ENCODE measurements at places on chromosomes 2 and 18. TPM values are rescaled to one million over a fixed set of nuclear protein-coding genes. Genes with fewer than 3 reads are reported as not detected.

GRCh38 chr2:54708584-54709335 lies 14.7 kb upstream of the EML6 start:
- H3K27me3 ChIP-seq, result peaks cover 12% of the 10 kb centered on the region
- peak; percentile 25 for DNase-seq
- H3K36me3 ChIP-seq, result no peaks in the 10 kb centered on the region
- H3K4me1 ChIP-seq, result peaks cover 10% of the 10 kb centered on the region
- peak overlapping the region; percentile 80 for H3K4me3 ChIP-seq

MTCL1 gene
- 0.26 TPM for polyA plus RNA-seq

LINC00305 gene
- polyA plus RNA-seq, result not detected

DNA sequence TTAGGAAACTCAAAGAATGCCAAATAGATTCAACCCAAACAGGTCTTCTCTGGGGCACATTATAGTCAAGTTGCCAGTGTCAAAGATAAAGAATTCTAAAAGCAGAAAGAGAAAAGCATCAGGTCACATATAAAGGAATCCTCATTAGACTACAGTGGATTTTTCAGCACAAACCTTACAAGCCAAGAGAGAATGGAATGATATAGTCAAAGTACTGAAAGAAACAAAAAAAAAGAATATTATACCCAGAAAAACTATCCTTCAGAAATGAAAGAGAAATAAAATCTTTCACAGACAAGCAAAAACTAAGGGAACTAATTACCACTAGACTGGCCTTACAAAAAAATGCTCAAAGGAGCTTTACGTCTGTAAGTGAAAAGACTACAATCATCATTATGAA lies 65.5 kb downstream of the TBR1 start:
- no peak for DNase-seq
- H3K36me3 ChIP-seq, result peaks cover 22% of the 10 kb centered on the region
- no peak overlapping the region for H3K27ac ChIP-seq
- no peak overlapping the region for H3K4me3 ChIP-seq

DNA sequence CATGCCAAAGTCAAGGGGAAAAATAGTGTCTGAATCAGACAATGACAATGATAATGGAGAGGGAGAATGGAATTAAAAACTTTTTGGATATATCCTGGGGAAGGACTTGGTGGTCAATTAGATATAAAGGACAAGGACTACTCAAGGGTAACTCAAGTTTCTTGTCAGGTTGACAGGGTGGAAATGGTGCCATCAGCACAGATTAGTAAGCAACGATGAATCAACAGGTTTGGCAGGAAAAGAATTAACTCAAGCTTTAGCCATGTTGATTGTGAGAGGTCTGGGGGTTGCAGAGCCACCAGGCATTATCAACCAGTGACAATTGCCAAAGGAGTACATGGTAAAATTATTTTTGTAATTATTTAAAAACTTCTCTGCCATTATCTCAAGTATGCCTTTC lies 35.8 kb upstream of the SPATS2L start:
- no peaks in the 10 kb centered on the region for H3K36me3 ChIP-seq
- H3K27ac ChIP-seq, result peak overlapping the region; percentile 73
- peaks cover 5% of the 10 kb centered on the region for H3K27me3 ChIP-seq
- no peaks in the 10 kb centered on the region for H3K4me1 ChIP-seq

- peak overlapping the region; percentile 87 for H3K4me3 ChIP-seq
- DNase-seq, result peak; percentile 17
- peak overlapping the region; percentile 76 for H3K27ac ChIP-seq
- no peaks in the 10 kb centered on the region for H3K27me3 ChIP-seq
- H3K4me1 ChIP-seq, result peaks cover 38% of the 10 kb centered on the region
Measured at GRCh38 chr18:35581898-35582641, 530 bp downstream of the GALNT1 start.

GRCh38 chr2:181877181-181877664 lies 14.3 kb upstream of the ITPRID2 start:
- no peak for DNase-seq
- H3K36me3 ChIP-seq, result no peaks in the 10 kb centered on the region
- no peak overlapping the region for H3K27ac ChIP-seq
- no peaks in the 10 kb centered on the region for H3K27me3 ChIP-seq

DNA sequence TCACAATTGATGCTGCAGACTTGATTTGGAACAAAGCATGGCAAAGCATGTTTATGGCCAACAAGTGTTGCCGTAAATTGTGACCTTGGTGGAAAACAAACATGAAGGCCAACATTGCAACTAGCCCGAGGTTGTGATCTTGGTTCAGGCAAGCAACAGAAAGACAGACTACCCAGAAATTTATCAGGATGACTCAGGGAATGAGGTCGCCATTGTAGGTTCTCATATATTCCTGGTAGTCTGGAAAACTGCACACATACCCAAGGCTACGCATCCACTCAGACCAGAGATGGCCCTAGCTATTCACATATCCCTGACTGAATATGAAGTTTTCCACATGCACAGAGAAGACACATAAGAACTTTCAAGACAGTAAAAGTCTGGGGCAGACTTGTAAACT lies 30.1 kb downstream of the CYP1B1 start:
- no peak overlapping the region for H3K27ac ChIP-seq
- peaks cover 15% of the 10 kb centered on the region for H3K36me3 ChIP-seq
- peaks cover 48% of the 10 kb centered on the region for H3K27me3 ChIP-seq
- no peak for DNase-seq
- no peak overlapping the region for H3K4me3 ChIP-seq

SPATA3 gene
- polyA plus RNA-seq, result not detected

NEU4 gene
- not detected for polyA plus RNA-seq

DNA sequence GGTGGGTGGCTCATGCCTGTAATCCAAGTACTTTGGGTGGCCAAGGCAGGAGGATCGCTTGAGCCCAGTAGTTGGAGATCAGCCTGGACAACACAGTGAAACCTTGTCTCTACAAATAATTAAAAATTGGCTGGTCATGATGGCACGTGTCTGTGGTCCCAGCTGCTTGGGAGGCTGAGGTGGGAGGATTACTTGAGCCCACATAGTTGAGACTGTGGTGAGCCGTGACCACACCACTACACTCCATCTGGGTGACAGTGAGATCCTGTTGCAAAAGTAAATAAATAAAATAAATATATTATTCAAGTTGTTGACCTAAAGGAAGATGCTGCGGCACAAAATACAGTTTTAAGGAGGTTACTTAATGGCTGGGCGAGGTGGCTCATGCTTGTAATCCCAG lies 72.7 kb downstream of the LAMA3 start:
- no peaks in the 10 kb centered on the region for H3K27me3 ChIP-seq
- H3K4me3 ChIP-seq, result peak overlapping the region; percentile 41
- H3K36me3 ChIP-seq, result no peaks in the 10 kb centered on the region
- DNase-seq, result no peak
- H3K27ac ChIP-seq, result no peak overlapping the region
- H3K4me1 ChIP-seq, result no peaks in the 10 kb centered on the region

DNA sequence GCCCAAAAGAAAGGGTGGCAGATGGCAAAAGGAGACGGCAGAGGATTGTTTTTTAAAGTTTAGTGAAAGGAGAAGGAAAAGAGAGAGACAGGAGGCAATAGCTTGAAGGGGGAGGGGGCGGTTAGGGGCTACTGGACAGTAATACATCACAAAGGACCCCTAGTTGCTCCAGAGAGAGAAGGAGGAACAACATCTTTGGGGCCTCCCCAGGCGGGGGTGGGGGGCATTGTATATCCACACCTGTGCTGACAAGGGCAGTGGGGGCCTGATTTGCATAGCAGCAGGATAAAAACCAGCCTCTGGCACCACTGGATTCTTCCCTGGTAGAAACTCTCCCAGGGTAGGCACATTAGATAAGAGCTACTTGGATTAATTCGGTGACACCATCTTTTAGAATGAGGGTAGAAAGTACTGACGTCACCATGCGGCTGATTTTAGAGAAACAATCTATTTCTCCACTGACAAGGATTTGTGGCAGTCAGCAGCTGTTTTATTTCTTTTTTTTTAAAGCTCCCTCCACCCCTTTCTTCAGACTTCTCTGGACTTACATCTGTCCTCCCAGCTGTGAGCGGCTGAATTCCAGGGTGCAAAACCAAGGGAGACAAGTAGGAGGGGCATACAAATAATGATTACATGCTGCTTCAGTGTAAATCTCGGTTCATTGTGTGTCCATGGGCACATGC lies 199.8 kb upstream of the NRP2 start:
- H3K4me3 ChIP-seq, result no peak overlapping the region
- DNase-seq, result no peak
- peaks cover 6% of the 10 kb centered on the region for H3K27me3 ChIP-seq
- no peaks in the 10 kb centered on the region for H3K36me3 ChIP-seq

ALPP gene
- polyA plus RNA-seq, result 0.69 TPM

GRCh38 chr2:241091734-241092445 lies 10.2 kb downstream of the MTERF4 start:
- peaks cover 22% of the 10 kb centered on the region for H3K4me1 ChIP-seq
- H3K27ac ChIP-seq, result peak overlapping the region; percentile 40
- no peak overlapping the region for H3K4me3 ChIP-seq
- H3K36me3 ChIP-seq, result peaks cover 12% of the 10 kb centered on the region

GRCh38 chr18:59593291-59593717 lies 103.9 kb downstream of the CCBE1 start:
- no peaks in the 10 kb centered on the region for H3K4me1 ChIP-seq
- no peak for DNase-seq
- no peaks in the 10 kb centered on the region for H3K27me3 ChIP-seq

DNA sequence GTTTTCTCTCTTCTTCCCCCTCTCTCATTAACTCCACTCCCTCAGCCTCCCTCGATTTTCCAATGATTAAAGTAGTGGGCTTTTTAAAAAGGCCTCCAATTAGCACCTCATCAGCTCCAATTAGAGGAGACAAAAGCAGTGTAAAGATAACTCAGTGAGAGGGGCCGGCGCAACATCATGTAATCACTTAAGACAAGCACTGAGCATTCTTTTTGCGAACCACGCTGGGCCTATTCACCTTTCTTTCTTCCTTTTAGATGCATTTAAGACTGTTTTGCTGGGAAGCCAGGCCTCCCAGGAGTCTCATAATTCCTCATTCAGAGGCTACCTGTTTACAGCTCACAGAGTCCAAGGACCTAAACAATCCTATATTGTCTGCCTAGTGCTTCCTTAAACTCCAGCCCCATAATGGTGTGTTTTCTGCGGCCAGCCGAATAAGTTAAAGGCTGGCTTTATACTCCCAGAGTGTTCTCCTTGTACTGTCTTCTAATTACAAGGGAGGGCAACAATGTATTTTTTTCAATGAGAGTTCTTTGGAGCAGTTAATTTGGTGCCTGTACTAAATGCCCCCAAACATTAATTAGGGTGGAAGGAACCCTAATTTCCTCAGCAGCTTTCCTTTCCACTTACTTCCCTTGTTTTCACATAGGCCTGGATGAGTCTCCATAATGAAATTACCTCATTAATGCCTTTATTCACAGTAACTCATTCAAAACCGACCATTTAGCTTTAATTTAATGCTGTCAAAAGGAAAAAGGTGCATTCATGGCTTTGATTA lies 28.0 kb upstream of the LMAN1 start:
- H3K27ac ChIP-seq, result no peak overlapping the region
- peaks cover 9% of the 10 kb centered on the region for H3K27me3 ChIP-seq
- no peak for DNase-seq
- H3K4me1 ChIP-seq, result no peaks in the 10 kb centered on the region

- H3K27ac ChIP-seq, result no peak overlapping the region
- no peak for DNase-seq
- no peaks in the 10 kb centered on the region for H3K36me3 ChIP-seq
- H3K27me3 ChIP-seq, result no peaks in the 10 kb centered on the region
- H3K4me1 ChIP-seq, result no peaks in the 10 kb centered on the region
- no peak overlapping the region for H3K4me3 ChIP-seq
Measured at GRCh38 chr2:62897187-62897827, 153.3 kb upstream of the OTX1 start.

DNA sequence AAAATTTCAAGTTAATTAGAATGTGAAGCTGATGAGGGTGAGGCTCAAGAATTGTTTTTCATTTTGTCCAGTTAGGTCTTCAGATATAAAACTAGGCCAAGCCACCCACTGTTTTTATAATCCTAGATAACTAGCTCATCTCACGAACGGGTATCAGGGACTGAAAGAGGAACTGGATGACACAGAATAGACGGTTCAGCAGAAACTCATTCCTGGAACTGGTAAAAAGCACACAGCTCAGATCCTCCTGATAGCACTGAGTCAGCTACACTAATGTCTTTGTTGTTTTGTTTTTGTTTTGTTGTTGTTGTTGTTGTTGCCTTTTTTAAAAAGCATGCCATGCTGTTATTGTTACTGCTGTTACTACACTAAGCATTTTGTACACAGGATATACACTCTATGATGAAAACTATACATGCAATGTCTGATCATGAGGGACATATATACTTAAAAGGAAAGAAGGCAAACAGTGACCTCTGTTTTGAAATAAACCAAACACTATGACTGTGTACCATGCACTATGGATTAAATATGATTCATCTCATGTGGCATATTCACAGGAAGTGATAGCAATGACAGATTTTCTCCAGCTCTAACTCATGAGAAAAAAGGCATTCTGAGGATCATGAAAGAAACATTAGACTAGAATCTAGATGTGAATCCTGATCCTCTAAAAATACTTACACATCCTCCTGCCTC lies 437.6 kb downstream of the NCKAP5 start:
- H3K4me3 ChIP-seq, result no peak overlapping the region
- no peak for DNase-seq

DNA sequence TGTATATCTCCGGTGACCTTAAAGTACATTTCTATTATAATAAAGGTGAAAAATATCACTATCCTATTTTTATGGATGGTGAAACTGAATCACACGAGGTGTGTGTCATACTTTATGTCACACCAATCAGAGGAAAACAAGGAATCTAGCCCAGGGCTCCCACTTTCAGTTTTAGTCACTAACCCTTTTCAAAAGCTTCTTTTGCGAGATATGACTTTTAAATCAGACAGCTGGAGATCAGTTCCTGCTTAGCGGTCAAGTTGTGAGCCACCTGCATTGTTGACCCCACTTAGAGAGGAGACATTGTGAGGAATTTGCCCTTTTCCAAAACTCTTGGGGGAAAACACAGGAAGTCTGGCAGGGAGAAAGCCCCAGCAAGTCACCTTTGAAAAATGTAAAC lies 70.5 kb downstream of the CPS1 start:
- no peaks in the 10 kb centered on the region for H3K4me1 ChIP-seq
- DNase-seq, result no peak
- H3K4me3 ChIP-seq, result no peak overlapping the region
- no peaks in the 10 kb centered on the region for H3K36me3 ChIP-seq
- no peak overlapping the region for H3K27ac ChIP-seq
- H3K27me3 ChIP-seq, result no peaks in the 10 kb centered on the region

DNA sequence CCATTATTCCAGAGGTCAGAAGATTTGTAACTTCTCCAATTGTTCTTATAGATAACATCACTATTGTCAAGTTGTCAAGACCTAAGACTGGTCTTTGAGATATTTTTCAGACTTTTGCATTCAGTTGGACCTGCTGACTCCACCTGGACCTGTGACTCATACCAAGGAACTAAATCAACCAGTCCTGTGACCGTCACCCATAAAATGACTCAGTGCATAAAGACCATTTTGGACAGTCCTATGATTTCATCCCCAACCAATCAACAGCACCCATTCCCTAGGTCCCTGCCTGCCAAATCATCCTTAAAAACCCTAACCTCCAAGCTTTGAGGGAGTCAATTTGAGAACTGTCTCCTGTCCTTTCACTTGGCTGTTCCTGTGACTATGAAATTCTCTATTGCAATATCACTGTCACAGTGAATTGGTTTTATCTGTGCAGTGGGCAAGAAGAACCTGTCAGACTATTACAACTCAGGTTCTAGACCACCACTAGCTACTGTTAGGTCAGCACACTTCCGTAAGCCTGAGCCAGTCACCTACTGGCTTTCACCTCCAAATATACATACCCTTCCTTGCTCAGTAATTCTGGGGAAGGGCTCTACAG lies 17.1 kb downstream of the DPP4 start:
- H3K4me3 ChIP-seq, result no peak overlapping the region
- H3K4me1 ChIP-seq, result no peaks in the 10 kb centered on the region
- no peak for DNase-seq
- H3K27ac ChIP-seq, result no peak overlapping the region
- H3K27me3 ChIP-seq, result no peaks in the 10 kb centered on the region

CCDC74B gene
- not detected for polyA plus RNA-seq

TYMS gene
- not detected for polyA plus RNA-seq

PTPRN gene
- 0.80 TPM for polyA plus RNA-seq

FLACC1 gene
- polyA plus RNA-seq, result 2.2 TPM
